ENCODE measurements at places on chromosomes 16 and 17.

DNA sequence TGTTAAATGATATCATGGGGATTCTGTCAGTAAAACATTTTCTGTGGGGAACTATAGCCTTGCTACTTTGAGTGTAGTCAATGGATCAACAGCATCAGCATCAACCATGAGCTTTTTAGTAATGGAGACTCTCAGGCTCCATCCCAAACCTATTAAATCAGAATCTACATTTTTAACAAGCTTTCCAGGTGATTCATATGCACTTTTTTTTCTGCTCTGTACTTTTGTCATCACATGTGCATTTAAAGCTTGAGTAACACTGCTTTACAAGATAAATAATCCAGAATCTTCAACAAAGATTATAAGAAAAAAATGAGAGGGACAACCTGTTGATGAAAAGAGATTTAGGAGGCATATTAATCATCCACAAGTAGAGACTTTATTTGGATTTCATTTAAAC lies 23.5 kb downstream of the NUP93 start:
- DNase-seq, result no peak

- no peak for DNase-seq
Observed at GRCh38 chr17:2487306-2487705, 24.4 kb downstream of the METTL16 start.

DNA sequence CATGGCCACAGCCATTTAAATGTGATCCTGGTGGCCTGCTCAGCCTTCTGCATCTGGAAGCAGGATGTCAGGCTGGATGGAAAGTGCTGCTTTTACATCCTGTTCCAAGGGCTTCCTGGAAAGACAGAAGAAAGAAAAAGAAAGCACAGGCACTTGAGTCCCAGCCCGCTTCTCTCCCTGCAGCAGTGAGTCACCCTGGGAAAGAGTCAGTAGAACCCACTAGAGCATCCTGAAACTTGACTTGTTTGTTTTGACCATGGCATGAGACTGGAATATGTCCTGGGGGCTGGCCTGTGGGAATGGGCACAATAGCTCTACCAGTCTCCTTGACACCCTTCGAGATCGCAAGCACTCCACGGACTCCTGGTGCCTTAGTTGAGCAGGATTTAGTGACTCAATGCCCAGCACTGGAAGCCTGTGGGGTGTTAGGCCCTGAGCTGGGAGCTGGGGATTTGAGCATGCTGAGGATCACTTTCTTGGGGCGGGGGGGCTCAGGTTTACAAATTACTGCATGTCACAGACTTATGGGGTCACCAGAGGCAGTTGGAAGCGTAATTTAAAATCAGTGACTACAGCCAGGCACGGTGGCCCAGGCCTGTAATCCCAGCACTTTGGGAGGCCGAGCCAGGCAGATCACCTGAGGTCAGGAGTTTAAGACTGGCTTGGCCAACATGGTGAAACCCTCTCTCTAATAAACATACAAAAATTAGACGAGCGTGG lies 22.1 kb upstream of the GNA13 start:
- no peak for DNase-seq

- no peak for DNase-seq
Observed at GRCh38 chr17:78172249-78173051, 4.1 kb downstream of the SYNGR2 start.

- DNase-seq, result no peak
Observed at GRCh38 chr17:31328160-31328535, 6.7 kb upstream of the EVI2A start.

DNA sequence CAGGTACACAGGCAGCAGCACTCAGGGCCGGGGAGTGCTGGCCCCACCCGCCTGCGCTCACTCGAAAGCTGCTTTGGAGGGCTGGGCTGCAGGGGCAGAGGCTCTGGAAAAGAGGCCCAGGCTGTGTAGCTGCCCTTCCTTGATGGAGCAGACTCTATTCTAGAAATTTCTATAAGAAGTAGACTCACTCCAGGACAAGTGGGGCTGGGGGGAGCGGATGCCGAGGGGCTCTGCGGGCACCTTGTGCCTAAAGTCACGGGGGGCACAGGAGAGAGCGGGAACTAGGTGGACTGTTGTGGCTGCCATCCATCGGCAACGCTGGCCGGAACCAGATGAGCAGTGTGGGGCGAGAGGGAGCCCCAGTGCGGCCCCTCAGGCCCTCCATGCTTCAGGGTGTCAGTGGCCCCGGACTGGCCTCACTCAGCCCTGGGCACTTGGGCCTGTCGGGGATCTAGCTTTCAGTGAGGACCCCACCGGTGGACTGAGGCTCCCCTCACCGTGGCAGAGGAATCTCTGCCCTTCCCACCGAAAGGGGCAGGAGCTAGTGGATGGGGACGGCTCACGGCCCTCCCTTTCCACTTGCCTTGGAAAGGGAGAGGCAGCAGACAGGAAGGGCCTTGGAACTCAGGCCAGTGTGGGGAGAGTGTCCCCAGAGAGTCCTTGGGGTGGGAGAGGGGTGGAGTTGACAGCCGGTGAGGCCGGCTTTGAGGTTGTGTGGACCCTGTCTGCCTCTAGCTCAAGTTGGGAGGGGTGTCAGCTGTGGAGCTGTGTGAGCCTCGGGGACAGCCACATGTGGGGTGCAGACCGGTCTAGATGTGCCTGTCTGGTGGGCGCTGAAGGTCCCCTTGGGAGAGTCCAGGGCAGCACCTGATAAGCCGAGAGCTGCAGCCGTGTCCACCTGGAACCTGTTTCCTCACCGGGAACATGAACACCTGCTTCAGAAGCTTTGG lies 16.6 kb downstream of the ENDOV start:
- no peak for DNase-seq

DNA sequence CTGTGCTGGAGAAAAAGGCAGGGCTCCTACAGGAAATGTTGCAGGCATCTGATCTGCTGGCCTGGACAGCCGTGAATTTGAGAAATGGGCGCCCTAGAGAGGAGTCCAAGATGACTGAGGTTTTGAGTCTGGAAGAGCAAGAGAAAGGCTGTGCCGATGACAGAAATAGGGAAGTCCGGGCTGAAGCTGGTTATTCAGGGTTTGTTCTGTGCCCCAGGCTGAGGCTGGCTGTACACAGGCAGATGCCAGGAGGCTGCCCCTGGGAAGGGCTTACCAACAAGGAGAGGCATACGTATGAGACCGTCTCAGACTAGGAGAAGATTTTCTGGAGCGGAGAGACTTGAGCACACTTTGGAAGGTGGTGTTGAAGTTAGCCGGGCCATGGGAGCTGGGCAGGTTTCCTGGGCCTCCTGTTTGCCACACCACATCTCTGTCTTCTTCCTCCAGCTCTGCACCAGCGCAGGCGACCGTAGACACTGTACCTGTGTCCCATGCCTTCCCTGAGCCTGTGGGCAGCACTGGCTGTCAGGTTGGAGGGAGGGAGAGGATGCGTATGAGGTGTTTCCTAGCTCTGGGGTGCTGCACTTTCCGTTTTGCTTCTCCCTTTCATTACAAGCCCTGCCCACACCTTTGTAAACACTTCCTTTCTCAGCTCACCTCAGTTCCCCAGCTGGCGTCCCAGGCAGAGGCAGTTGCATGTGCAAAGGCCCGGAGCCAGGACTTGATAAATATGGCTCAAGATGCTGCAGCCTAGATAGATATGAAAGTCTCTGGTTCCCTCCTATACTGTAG lies 80.8 kb downstream of the SPECC1 start:
- DNase-seq, result no peak

GRCh38 chr16:67666032-67666551 lies 458 bp downstream of the ENKD1 start:
- DNase-seq, result no peak

DNA sequence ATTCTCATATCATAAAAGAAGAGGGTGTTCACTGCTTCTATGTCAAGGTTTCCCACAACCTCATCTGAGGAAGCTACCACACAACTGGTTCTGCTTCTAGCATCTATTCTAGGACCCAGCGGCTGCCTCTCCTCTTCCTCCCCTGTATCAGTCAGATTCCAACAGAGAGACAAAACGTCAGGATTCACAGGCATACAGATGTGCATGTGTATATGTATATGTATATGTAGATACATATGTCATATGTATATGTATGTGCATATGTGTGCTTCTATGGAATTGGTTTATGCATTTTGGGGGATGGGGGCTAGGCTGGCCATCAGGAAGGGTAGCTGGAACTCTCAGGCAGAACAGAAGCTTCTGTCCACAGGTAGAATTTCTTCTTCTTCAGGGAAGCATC lies 37.4 kb upstream of the NLRP1 start:
- no peak for DNase-seq

DNA sequence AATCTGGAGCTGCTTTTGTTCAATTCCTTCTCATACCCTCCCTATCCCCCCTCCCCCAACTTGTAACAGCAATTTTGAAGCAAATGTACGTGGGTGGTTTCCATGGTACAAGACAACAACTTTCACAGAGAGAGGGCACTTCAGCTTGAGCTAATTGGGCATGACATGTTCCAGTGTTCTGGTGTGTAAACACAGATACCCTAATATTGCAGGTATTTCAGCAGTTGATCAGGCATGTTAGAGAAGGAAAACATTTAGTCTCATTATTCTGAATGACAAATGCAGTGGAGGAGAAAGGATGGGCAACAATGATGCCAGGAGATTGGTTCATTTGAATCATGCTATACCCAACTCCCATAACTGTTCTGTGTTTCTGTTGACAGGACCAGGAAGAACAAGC lies 137.5 kb downstream of the TRIM37 start:
- DNase-seq, result no peak

DNA sequence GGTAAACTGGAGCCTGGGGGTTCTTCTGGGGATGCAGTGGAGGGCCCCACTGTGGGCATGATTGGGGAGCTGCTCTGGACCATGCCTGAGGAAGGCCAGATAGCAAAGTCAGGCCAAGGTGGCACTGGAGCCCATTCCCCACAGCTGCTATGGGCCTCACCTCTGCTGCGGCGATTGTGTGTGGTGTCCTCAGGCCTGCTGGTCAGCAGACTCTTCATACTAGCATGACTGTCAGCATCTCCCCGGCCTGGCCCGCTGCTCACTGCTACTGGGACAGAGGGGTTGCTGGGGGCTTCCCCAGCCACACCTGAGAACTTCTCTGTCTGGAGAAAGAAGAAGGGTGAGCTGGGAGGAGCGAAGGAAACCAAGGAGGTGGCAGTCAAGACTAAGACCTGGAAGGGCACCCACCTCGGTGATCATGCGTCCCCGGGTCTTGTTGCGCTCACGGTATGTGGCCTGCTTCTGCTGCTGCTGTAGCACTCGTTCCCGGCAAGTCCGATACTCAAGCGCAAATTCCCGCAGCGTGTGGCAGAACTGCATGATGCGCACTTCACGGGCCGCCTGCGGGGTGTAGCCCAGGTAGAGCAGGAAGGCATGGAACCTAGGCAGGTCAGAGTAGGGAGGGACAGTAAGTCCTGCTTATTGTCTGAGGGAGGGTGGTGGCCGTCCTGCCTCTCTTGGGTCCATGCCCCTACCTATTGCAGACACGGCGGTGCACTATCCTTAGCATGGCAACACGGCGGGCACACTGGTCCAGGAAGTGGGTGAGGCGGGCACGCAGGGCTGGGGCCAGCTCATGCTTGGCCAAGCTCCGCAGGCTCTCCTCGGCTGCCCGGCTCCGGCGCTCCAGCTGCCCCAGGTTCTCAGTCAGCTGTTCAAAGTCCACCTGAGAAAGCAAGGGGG lies 3.2 kb downstream of the TMEM208 start:
- DNase-seq, result no peak

GRCh38 chr17:56130026-56130425 lies 23.2 kb upstream of the ANKFN1 start:
- DNase-seq, result no peak

DNA sequence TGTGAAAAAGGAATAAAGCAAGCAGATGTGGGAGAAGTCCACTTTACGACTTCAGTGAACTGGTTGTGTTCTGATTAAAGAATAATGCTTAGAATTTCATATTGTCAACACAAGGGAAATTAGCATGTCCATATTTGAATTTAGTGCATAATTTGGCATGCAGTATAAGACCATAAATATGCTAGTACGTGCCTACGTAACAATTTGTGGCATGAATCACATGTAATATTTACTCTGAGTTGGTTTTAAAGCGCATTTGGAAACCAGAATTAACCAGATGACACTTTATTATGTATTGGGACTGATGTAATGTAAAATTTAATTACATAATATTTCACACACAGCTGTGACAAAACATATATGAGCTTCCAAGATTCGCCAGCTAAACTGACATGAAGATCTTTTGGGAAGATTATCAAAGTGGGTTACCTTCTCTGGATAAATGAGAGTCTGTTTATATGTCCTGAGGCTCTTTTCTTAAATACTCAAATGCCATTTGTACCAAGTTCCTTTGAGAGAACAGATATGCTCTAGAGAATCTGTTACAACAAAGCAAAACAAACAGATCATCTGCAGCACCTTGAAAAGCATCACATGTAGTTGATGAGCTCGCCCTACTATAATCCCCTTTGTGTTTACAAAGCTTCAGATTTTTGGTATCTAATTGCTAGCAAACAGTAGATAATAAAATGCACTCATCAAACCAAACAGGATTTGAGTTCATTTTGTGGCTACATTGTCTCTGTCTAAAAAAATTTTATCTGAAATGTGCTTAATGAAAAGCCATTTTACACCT lies 1468.6 kb downstream of the CDH11 start:
- DNase-seq, result no peak

DNA sequence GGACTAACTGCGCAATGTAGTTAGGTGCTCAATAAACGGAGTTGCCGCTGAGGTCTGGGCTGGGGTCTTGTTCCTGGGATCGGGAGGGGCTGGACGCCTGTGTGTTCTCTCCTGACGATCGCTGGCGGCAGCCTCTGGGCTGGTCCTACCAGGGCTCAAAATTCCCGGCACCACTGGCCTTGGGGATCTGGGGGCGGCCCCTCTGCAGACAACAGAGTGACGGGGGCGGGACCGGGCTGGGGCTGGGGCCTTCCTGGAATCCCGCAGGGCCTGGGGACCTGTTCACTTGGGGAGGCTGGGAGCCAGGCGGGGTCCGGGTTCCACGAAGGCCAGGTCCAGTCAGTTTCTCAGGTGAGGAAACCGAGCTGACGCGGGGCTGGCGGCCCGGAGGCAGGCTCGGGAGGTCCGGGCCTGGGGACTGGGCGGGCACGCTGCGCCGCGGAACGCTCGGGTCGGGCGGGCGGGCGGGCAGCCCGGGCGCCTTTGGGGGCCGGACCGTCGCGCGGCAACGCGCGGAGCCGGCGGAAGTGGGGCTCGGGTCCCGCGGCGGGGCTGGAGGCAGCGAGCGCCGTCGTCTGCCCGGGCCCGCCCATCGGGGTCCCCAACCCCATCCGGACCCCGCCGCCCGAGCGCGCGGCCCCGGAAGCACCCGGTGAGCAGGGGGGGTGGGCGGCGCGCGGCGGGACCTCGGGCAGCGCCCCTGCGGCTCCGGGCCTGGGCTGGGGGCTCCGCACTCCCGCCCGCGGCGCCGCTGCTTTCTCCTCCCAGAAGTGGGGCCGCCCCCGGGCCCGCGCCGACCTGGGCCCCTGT lies at the start of gene PIGQ:
PIGQ (plus strand) TSS at position 524 of the 810 bp plus-strand sequence. CDS start 4,107 bp downstream, outside the sequence.
- peak; percentile 51 for DNase-seq

GRCh38 chr17:75843577-75844529 lies at the start of gene UNC13D:
Gene UNC13D (minus strand): TSS chr17:75844404. CDS start chr17:75844337, 67 bp downstream.
- DNase-seq, result no peak

- no peak for DNase-seq
Observed at GRCh38 chr16:51557670-51558069, 406.6 kb upstream of the SALL1 start.

All from stimulated activated CD4-positive, alpha-beta T cell treated with anti-CD3 and anti-CD28 coated beads, Interleukin-15, amount 100 ng/mL, for 48 hours (primary cell).